Kidney tubule cell (primary cell): ENCODE measurements at places on chromosomes 13 and 19.

DNA sequence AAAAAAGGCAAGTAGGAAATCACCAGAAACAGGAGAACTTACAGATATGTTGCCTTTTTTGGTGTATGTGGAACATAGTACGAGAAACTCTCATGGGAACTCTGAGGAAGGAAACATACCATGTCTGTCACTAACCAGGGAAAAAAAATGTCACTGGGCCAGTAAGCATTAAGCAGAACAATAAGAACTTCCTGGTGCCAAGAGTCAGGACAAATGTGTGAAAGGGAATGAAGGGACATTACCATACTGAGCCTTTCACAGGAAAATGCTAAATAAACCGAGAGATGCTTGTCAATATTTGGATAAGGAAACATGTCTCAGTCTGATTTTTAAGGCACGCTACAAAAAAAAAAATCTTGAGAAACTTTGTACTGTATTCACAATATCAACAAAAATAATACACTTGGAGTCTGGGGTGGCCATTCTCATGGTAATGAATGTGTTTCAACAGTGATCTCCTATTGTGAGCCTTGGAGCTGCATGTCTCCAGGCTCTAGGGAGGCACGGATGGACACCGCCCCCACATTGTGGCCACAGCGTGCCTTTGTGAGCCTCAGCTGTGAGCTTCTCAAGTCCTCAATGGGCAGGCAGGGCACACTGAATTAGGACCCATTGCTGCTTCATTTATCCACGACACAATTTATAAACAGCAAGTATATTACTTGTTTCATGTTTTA lies 113.0 kb upstream of the ARGLU1 start:
- no peak for DNase-seq

DNA sequence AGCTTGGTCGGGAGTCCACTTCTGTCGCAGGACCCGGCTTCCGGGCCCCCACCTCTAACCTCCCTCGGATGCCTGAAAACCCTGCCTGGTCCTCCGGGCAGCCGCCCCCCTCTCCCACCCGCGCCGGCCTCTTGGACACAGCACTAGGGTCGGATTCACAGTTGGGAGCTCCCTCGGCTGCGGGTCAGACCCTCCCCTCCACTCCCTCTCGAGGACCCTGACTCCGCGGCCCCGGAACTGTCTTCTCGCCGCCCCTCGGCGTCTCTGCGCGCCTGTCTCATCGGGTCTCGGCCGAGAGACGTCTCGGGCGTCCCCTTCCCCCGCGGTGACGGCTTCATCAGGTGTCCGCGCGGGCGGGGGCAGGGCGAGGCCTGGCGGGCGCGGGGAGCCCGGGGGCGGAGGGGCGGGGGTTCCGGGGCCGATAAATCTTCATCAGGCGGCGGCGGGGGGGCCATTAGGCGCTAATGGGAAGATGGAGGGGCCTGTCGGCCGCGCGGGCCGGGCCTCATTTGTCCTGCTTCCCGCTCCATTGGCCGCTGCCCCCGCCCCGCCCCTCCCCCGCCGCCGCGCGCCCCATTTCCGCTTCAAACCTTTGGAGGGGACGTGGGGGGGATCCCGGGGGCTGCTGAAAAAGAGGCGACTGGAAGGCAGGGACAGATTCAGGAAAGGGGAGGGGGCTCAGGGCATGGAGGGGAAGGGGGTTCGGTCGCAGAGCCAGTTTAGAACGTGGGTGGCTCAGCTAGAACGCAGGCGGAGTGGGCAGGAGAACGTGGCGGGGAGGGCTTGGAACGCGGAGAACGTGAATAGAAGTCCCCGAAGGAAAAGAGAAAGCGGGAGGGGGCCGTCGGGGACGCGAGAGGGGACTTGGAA lies 11.8 kb upstream of the ERFL start:
- no peak for DNase-seq

- DNase-seq = no peak
These were observed 44.3 kb downstream of the ZNF146 start for GRCh38 chr19:36259211-36259610.

DNA sequence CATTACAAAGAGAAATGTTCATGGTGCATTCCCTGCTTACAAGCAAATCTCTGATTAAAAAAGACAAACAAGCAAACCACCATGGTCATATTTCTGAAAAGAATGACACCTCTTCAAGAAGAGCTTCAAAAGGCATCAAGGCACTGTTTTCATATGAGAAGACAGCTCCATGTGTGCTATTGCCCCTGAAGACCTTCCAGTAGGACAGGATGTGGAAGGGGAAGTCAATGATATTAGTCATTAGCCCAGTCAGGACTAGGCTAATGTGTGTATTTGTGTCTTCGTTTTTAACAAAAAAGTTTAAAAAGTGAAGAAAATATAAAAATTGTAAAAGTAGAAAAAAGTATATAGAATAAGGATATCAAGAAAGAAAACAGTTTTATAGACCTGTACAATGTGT lies 534.7 kb upstream of the ARGLU1 start:
- DNase-seq = peak; percentile 5

DNA sequence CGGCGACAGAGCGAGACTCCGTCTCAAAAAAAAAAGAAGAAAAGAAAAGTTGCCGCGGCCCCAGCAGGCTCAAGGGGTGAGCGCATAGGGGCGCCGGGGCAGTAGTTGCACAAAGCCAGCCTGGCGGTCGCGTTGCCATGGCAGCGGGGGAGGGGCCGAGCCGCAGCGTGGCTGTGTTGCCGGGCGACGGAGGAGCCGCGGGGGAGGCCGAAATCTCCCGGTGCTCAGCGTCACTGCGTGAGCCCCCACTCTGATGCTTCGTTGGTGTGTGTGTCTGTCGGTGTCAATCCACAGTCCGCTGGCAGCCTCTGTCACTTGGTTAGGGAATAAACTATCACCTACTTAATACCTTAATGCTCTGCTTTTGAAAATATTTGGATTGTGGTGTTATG lies 82.9 kb upstream of the C1QTNF9B start:
- peak; percentile 79 for DNase-seq

GRCh38 chr13:41955605-41956004 lies 5.3 kb downstream of the VWA8 start:
- no peak for DNase-seq

GRCh38 chr19:1051791-1052190 lies 11.9 kb downstream of the ABCA7 start:
- no peak for DNase-seq

- peak; percentile 25 for DNase-seq
These were observed 1.0 kb downstream of the CLPP start for GRCh38 chr19:6362351-6362801.

GRCh38 chr19:41705393-41706174 lies 2.8 kb upstream of the CEACAM5 start:
- DNase-seq = peak; percentile 60

DNA sequence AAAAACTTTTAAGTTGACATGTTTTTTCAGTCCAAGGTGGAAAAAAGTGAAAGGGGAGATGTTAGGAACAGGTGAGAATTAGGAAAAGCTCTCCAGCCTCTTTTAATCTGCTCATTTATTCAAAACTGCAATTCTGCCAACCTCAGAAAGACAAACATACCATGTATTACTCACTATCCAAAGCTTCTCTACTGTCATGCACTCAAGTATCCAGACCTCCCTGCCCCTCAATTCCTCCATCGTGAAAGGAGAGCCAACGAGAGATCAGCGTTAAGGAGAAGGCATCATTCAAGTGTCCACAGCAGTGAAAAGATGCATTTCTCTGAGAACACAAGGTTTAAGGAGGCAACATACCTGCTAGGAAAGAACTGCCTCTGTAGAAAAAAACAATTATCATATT lies 24.5 kb downstream of the DIAPH3 start:
- DNase-seq = peak; percentile 30

GRCh38 chr19:33905937-33906577 lies 109.4 kb downstream of the KCTD15 start:
- DNase-seq = peak; percentile 38

GRCh38 chr19:44875666-44876451 lies 15.2 kb upstream of the TOMM40 start:
- no peak for DNase-seq

GRCh38 chr13:99698816-99699099 lies 197.5 kb downstream of the TM9SF2 start:
- DNase-seq = no peak
